NCI-H345 (cell line): ENCODE measurements at places on chromosomes 4 and X.

GRCh38 chrX:23840674-23841073, 57.7 kb downstream of the SAT1 start:
- DNase-seq, result peak; percentile 28

DNA sequence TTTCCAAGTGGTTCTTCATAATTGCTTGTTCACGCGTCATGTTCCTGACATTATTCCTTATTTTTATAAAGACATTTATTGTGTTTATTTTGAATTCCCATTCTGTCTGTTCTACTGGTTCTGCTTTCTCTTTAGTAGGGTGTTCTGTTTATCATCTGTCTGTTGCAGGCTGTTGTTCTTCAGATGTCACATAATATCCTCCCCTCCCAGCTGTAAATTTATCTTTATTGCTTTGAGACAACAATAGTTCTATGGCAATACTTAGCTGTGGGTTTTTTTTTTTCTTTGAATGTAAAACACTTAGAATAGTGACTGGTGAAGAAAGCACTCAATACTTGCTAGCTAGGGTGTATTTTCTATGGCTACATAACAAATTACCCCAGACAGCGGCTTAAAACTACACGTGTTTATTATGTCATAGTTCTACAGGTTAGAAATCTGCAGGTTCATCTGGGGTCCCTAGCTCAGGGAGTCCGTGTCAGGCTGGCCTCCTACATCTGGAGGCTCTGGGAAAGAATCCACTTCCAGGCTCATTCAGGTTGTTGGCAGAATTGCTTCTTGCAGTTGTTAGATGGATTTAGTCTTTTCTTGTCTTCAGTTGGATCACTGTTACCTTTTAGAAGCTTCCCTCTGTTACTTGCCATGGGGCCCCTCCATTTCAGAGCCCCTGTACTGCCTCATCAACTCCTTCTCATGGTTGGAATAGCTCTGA, 63.4 kb upstream of the ENPEP start:
- no peak for DNase-seq

DNA sequence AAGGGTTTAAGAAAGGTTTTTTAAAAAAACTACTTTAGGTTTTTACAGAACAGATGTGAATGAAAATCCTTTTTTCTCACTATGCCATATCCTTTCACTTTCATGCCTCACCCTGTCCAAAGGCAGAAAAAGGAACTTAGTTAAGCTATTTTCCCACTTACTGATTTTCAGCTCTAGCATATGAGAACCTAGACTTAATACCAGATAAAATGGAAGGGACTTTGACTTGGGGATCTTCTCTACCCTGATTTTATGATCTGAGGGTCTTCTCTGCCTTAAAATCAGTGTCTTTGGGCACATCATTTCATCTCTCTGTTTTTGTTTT, 42.4 kb downstream of the FNIP2 start:
- no peak for DNase-seq

DNA sequence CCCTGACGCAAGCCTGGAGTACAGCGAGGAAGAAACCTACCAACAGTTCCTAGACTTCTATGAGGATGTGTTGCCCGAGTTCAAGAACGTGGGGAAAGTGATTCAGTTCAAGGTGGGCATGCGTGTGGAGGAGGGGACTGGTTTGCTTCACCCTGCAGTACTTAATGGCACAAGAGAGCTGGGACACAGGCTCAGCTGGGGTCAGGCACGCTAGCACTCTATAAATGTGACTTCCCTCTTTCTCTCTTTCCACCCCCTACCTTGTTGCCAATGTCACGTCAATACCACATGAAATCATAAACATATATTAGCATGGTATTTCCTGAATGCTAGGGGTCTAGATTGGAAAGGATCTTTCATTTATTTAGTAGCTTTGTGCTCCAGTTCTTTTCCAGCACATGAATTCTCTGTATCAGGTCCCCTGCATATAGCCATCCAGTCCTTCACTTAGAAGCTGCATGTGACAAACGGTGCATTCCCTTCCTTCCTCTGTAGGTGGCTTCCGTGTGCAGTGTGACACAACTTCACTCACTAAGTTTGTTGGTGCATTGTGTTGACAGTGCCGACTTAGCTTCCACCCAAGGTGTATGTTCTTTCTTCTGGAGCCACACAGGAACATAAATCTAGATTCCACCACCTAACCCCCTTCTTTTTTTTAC, 25.6 kb downstream of the ZRSR2 start:
- DNase-seq, result no peak

DNA sequence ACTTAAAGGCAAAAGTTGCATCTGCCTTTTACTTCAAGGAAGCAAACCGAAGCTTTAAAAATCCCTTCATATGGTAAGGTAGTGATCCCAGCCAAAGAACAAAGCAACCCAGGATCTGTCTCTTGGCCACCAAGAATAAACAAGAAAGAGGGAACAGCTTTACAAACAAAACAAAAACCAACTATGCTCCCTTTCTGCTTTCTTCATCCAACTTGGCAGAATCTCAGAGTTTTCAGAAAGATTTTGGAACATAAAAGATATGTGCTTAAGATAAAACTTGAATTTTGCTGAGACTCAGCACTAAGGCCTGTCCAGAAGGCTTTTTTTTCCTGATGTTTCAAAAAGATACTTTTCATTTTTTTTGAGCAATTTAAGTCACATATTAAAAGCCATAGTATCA, 94.0 kb downstream of the COL4A6 start:
- no peak for DNase-seq

DNA sequence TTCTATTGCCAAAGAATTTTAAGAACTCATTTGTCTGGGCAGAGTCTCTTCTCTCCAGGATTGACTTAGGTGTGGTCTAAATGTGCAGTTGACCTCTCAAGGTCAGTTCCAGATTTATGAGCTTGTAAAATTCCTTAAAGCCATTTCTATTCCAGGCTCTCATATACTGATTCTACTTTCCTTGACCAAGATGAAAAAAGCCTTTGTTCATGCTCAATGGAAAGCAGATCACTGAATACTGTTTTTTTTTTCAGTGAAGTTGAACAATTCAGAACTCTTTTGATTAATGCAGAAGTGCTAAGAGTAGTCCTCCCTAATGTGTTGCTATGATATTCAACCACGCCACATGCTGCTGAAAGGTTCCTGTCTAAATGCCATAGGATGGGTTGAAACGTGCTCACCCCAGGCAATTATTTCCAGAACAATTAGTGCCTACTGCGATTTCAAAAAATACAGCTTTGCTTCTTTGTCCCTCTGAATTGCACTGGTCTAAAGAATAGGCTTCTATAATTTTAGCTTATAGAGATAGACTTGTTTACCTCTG, 312.4 kb upstream of the PABPC5 start:
- peak; percentile 70 for DNase-seq

DNA sequence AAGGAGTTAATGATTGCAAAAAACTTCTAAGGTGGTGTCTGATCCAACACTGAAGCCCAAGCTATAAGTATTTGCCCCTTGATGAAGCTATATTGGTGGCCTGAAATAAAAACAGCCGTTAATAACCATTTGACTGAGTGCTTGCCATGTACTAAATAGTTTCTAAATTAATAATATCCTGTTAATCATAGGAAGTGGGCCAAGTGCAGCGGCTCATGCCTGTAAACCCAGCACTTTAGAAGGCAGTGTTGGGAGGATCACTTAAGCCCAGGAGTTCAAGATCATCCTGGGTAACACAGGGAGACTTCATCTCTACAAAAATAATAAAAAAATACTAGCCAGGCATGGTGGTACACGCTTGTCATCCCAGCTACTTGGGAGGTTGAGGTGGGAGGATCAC, 8.3 kb downstream of the NDP start:
- DNase-seq, result no peak

GRCh38 chr4:60885011-60885410, 315.1 kb upstream of the ADGRL3 start:
- no peak for DNase-seq

- DNase-seq, result no peak
Observed at GRCh38 chrX:153686711-153687110, 1.0 kb upstream of the SLC6A8 start.

DNA sequence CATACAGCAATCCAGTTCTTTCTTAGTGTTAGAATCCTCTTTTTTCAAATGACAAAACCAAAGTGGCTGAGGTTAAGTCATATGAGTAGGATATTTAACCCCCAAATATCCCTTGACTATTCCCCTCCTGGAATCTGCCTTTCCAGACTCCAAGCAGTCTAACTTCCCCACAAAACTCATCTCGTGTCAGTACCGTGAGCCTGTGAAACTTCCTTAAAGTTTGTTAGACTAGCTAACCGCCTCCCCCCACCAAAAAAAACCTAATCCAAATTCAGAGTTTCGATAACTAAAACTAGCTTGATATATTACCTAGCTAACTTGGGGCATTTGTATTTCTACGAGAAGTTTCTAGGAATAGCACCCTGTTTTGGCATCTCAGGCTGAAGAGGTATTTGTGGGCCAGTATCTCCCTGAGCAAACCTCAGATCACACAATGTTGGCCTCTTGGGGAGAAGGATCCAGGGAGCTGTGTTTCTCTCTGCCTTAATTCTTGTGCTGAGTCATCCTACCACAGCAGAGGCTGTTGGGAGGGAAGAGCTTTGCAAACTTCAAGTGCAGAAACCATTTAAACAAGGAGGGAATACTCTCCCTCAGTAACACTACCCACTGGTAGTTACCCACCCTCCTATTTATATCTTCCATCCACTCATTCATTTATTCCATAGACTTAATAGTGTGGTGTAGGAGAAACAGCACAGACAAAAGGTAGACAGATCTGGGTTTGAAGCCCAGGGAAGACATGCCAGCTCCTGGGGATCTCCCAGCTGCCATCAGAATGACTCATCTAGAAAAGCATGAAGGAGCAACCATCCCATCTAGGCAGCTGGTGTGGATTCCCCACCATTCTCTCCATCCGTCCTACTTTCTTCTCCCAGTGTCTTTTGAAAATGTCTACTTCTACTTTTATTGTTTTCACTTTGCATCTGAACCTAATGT, 39.3 kb upstream of the TXK start:
- DNase-seq, result no peak

GRCh38 chr4:184593461-184593860, 55.8 kb downstream of the CASP3 start:
- DNase-seq, result no peak

- DNase-seq, result no peak
Observed at GRCh38 chrX:68180579-68180978, 252.7 kb downstream of the OPHN1 start.

DNA sequence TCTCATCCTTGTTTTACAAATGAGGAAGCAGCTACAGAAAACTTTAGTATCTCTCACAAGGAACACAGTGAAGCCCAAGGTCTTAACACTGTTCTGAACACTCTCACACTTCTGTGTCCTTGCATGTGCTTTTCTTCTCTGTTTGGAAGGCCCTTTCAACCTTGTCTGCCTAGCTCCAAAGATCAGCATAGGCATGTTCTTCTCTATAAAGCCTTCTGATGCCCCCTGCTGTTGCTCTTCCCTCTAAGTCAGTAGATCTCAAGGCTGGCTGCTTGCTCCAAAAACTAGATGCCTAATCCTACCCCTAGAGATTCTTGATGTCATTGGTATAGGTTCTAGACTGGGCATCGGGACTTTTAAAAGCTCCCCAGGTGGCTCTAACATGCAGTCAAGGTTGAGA, 5.9 kb downstream of the APOO start:
- DNase-seq, result peak; percentile 1

DNA sequence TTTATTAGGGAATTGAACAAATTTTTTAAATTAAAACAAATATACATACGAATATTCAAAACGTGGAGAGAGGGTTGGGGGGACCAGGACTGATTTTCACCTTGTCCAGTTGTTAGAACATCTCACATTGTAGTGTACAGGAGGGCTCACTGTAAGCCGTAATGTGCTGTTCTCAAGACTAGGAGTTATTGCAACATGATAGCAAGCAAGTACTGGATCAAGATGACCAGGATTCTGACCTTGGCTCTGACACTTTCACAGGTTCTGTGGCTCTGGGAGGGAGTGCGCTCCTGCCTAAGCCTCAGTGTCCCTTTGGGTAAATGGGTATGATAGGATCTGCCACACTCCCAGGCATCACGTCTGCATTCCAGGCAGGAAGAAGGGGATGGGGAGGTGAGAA, 59.0 kb downstream of the SORCS2 start:
- no peak for DNase-seq

DNA sequence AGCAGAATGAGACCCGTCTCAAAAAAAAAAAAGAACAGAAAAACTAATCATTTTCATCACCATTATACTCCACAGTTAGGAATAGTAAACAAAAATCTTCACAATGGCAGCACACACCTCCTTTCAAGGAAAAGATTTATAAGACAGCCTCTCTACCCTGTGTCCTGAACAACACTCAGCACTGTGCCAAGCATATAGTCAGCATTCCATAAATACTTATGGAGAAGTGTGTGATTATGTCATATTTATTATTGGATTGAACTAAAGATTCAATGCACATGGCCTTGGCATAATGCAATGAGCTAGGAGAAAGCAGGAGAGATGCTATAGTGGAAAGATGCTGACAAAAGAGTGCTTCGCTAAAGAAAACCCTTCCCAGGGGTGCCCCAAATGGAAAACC, 52.6 kb downstream of the FAM114A1 start:
- no peak for DNase-seq

DNA sequence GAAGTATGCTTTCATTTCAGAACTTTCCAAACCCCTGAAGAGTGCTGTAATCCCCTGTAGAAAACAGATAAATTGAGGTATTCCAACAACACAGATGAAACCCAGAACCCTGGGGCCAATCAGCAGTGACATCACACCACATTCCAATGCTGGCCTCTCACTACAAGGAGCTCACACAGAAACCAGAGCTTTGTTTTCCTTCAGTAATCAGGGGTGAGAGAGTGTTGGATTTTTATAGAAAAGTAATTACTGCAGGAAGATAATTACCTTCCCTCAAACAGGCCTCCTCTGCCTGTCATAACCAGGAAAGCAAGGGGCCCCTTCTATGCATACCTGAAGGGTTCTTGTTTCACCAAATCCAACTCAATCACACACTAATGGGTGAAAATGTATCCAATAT, 246.2 kb downstream of the SCFD2 start:
- DNase-seq, result no peak

GRCh38 chrX:12548341-12548740, 242.9 kb upstream of the PRPS2 start:
- DNase-seq, result peak; percentile 7

- no peak for DNase-seq
Observed at GRCh38 chr4:39812500-39812899, 114.6 kb downstream of the UBE2K start.

GRCh38 chrX:46029777-46030176, 515.4 kb downstream of the ZNF674 start:
- peak; percentile 89 for DNase-seq

DNA sequence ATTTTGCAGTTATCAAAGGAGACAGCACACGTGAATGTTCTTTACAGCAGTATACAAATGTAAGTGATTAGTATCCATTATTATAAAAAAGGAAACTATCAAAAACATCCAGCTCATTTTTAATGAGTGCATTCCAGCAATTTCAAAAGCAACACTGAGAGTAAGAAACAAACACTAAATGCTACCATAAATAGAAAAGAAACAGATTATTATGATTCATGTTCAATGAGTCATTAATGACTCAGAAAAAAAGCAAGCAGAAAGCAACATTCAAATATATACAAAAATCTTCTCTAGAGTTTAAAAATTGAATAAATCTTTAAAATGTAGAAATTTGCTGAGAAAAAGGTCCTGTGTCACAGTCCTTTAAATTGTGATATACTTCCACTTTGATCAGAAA, 346.5 kb upstream of the FMR1 start:
- DNase-seq, result no peak

GRCh38 chr4:41631523-41631922, 93.6 kb downstream of the LIMCH1 start:
- no peak for DNase-seq
